Lower leg skin (tissue), 4 donors: ENCODE measurements at places on chromosomes 12 and 14. TPM values are rescaled to one million over a fixed set of nuclear protein-coding genes. Genes with fewer than 3 reads are reported as not detected.

The NT5DC3 gene
- total RNA-seq = 3.9 TPM

The SLCO1B1 gene
- total RNA-seq = not detected

The ANKRD9 gene
- total RNA-seq = 64.6 TPM

The TEAD4 gene
- total RNA-seq = 34.3 TPM

The OAS2 gene
- total RNA-seq = 2.6 TPM

The OR4E2 gene
- not detected for total RNA-seq

The CLEC4D gene
- total RNA-seq = not detected

The CYP46A1 gene
- total RNA-seq = 0.55 TPM

The BICDL1 gene
- 190 TPM for total RNA-seq

The TAC3 gene
- total RNA-seq = 0.46 TPM

The PLD4 gene
- total RNA-seq = 1.0 TPM

The LRRK2 gene
- 11.1 TPM for total RNA-seq

The C12orf50 gene
- not detected for total RNA-seq

The TNFAIP2 gene
- 16.1 TPM for total RNA-seq

The KRT3 gene
- total RNA-seq = not detected

The GALNT16 gene
- total RNA-seq = 8.2 TPM

The FAM186B gene
- 0.49 TPM for total RNA-seq

The A2ML1 gene
- 283 TPM for total RNA-seq

The STYX gene
- total RNA-seq = 12.4 TPM

The KRT1 gene
- total RNA-seq = 6,493 TPM

The SLC17A8 gene
- not detected for total RNA-seq
